Activated effector memory CD4-positive, alpha-beta T cell treated with anti-CD3 and anti-CD28 coated beads, Interleukin-2, amount 50 U/mL, for 16 hours (primary cell): ENCODE measurements at places on chromosomes 3 and 15.

GRCh38 chr15:65033659-65034269 lies 4.3 kb upstream of the MTFMT start:
- no peak for DNase-seq

DNA sequence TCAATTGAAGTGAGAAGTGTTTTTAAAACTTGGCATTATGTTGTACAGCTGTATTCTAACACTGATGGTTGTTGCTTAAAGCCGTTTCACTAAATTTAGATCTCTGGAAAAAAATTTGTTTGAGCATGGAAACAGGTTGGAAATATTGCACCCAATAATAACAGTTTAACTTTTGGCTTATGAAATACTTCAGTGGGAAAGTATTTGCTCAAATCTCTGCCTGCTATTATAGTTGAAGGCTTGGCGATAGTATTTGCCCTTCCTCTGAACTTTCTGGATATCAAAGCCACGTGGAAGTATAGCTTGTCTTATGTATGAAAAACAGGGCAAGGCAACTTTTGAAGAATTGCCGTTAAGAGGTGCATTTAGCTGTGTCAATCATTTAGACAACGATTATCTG lies 270.3 kb upstream of the LRRFIP2 start:
- no peak for DNase-seq

GRCh38 chr3:177887475-177887874 lies 648.8 kb upstream of the KCNMB2 start:
- DNase-seq = no peak

DNA sequence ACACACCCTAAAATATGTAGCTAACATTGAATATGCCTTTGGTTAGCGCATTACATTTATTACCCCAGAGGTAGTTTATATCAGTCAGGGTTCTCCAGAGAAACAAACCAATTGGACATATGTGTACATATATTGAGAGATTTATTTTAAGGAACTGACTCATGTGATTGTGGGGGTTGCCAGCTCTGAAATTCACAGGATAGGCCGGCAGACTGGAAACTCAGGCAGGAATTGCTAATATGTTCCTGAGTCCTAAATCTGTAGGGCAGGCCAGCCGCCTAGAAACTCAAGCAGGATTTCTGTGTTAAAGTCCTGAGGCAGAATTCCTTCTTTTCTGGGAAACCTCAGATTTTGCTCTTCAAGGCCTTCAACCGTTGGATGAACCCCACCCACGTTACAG lies 189.7 kb downstream of the CDIN1 start:
- no peak for DNase-seq

- DNase-seq = no peak
Measured at GRCh38 chr3:126983276-126983652, 349 bp downstream of the PLXNA1 start.

- DNase-seq = no peak
Measured at GRCh38 chr15:62566248-62566647, 401.2 kb upstream of the C2CD4B start.

DNA sequence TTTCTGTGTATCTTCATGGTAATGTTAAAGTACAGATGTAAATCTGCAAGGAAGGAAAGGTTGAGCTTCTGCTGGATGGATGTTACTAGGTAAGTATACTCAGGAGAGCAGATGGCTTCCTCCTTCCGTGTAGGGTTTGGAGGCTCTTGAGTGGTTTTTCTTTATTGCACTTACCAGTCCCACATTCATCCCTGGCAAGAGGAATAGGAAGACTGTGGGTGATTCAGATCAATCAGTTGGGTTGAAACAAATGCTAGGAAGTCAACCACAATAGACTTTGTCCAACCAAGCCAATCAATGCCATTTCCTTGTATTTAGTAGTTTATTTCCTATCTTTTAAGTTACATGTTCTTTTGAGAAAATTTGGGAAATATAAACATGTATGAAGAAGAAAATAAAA lies 26.6 kb downstream of the MYZAP start:
- no peak for DNase-seq
